T-cell (primary cell): ENCODE measurements at places on chromosomes 11 and 22. TPM values are rescaled to one million over a fixed set of nuclear protein-coding genes. Genes with fewer than 3 reads are reported as not detected.

Gene MMP1
- total RNA-seq: not detected

Gene GUCY1A2
- 0.18 TPM for total RNA-seq

DNA sequence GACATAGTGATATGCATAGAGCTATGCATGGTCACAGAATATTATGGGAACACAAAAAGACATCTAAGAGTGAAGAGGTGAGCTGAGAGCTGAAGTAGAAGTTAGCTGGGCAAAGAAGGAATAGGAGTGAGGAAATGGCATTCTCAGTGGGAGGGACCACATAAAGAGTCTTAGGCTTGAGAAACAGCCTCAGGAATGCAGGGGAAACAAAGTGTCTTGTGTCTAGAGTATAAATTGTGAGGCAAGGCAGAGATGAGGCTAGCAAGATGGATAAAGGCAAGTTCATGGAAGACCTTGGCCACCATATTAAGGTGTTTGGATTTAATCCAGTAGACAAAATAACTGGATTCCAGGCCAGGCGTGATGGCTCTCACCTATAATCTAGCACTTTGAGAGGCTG lies 40.6 kb upstream of the CRTAM start:
- H3K4me1 ChIP-seq: no peaks in the 10 kb centered on the region
- DNase-seq: no peak
- H3K27ac ChIP-seq: no peak overlapping the region
- peaks cover 9% of the 10 kb centered on the region for H3K36me3 ChIP-seq
- H3K27me3 ChIP-seq: no peaks in the 10 kb centered on the region
- H3K4me3 ChIP-seq: no peak overlapping the region

- H3K36me3 ChIP-seq: peaks cover 88% of the 10 kb centered on the region
- H3K4me3 ChIP-seq: no peak overlapping the region
- no peaks in the 10 kb centered on the region for H3K27me3 ChIP-seq
- DNase-seq: no peak
Observed at GRCh38 chr11:47469361-47470179, 20.6 kb upstream of the RAPSN start.

GRCh38 chr11:35943713-35944502 lies at the start of gene LDLRAD3:
Gene LDLRAD3 (plus strand): TSS chr11:35944062. CDS start chr11:35944099, 37 bp downstream.
- peak within 1 kb of the TSS; percentile 6 for H3K4me3 ChIP-seq
- no peak within 1 kb of the TSS for H3K27ac ChIP-seq
- H3K36me3 ChIP-seq: no peaks in the 10 kb centered on the region

GRCh38 chr11:131816051-131816450 lies 445.6 kb downstream of the NTM start:
- no peaks in the 10 kb centered on the region for H3K36me3 ChIP-seq
- no peaks in the 10 kb centered on the region for H3K4me1 ChIP-seq
- no peak overlapping the region for H3K4me3 ChIP-seq
- no peaks in the 10 kb centered on the region for H3K27me3 ChIP-seq
- no peak overlapping the region for H3K27ac ChIP-seq

DNA sequence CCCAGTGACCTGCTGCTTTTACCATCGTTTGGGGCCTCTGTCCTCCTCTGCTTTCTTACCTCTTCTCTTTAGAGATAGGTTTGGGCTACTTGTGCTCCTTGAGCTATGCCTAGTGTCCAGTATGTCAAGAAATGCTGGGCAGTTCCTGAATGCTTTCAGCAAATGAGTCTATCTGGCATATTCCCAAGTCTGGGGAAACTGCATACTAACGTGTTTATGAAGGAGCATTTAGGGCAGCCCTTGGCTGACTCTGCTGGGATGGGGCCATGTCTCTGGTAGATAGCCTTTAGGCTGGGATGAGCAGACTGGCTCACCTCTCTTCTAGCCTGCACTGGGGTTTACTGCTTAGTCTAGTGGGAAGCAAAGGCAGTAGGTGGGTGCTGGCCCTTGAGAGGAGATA lies 43.7 kb upstream of the SUSD2 start:
- no peak overlapping the region for H3K27ac ChIP-seq
- peaks cover 29% of the 10 kb centered on the region for H3K36me3 ChIP-seq
- no peak for DNase-seq
- no peak overlapping the region for H3K4me3 ChIP-seq
